ENCODE measurements at places on chromosomes 1 and 21.
A peak's percentile ranks its signal among the peaks of the same experiment; 100 is the strongest.

DNA sequence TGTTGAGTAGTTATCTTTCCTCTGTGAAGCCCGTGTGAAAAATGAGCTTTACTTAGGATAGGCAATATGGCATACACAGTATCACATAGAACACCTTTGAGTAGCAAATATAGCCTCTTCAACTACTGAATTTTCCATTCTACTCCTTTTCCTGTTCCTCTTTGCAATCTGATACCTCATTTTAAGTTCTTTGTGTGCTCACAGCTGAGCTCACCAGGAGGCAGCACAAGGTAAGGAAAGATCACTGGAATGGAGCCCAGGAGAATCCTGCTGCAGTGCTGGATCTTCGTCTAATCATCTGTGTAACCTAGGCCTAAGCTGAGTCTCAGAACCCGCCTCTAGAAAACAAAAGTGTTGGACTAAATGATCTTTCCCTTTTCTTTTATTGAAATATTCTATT lies 171.0 kb downstream of the LRRC40 start:
- no peak for DNase-seq

DNA sequence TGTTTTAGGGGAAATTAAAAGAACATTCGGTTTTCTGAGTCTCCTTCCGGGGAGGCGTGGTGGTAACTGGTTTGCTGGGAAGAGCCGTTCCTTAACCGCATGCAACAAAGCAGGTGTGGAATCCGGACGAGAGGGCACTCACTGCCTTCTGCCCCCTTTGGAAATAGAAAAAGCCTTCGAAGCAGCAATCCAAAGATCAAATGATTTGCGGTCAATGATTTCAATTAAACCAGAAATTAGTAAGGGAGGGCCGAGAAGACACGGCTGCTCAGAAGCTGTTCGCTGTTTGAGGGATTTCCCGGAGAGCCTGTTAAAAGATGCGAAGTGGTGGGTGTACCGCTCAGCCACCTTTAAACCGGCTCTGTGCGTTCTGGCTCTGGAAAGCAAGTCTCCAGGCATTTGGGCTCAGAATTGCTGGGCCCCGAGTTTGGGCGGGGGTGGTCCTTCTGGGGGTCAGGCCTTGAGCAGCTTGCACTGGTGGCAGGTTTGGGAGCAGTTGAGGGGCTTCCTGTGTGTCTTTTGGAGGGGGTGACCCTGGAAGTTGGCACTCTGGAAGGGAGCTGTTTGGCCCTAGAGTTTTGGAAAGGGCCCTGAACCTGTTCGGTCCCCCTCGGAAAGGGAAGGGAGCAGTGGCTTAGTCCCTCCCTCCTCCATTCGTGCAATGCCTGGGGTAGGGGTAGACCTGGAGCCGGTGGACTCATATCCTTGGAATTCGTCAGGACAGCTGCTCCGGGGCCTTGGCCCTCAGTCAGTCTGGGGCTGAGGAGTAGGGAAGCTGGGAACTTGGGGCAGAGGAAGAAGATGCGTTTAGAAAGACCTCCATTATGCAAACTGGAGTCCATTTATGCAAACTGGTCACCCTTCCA lies 3.1 kb downstream of the SIM2 start:
- DNase-seq: no peak

GRCh38 chr21:37916310-37917051 lies at the start of gene KCNJ6:
Gene KCNJ6, minus strand, starts transcription at chr21:37916457. Its CDS starts 75,775 bp downstream, at chr21:37840682.
- DNase-seq: no peak

- no peak for DNase-seq
Measured at GRCh38 chr1:64167176-64167575, 36.2 kb upstream of the UBE2U start.

DNA sequence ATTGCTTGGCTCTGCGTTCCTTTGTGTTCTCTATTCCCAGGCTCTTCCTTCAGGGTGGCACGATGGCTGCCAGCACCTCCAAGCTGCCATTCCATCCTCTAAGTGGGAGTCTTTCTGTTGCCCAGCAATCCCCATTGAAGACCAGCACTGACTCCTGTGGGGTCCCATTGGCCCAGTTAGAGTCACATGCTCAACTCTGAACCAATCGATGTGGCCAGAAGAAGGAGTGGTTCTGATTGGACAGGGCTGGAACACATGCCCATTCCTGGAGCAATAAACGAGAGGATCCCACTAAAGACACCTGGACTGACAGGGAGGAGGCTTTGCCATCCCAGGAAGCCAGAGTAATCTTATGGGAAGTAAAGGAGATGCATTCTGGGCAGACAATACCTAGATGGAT lies 97.2 kb upstream of the IGSF21 start:
- no peak for DNase-seq

- no peak for DNase-seq
Measured at GRCh38 chr1:165877940-165878556, 50.6 kb downstream of the UCK2 start.

DNA sequence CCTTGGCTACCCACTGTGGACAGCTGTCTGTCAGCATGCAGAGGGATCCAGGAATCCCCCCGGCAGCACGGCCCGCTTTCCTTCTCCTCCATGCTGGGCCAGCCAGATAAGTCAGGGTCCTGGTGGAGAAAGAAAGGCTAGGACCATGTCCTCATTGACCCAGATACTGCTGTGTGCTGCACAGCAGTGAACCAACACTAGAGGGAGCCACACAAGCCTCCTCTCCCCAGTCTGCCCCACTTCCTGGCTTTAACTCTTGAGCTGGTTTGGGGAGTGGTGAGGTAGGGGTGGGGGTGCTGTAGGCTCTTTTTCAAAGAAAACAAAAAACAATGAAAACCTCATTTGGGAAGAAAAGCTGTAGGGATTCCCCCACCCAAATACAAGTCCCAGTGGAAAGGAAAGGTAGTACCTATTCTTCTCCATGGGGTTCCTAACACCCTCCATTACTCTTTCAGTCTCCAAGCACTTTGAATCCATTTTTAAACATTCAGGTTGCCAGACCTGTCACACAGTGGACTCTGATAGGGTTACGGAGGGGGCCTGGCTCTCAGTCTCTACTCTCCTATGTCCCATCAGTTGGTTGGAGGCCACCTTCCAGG lies 84.9 kb upstream of the CD1D start:
- peak; percentile 16 for DNase-seq

DNA sequence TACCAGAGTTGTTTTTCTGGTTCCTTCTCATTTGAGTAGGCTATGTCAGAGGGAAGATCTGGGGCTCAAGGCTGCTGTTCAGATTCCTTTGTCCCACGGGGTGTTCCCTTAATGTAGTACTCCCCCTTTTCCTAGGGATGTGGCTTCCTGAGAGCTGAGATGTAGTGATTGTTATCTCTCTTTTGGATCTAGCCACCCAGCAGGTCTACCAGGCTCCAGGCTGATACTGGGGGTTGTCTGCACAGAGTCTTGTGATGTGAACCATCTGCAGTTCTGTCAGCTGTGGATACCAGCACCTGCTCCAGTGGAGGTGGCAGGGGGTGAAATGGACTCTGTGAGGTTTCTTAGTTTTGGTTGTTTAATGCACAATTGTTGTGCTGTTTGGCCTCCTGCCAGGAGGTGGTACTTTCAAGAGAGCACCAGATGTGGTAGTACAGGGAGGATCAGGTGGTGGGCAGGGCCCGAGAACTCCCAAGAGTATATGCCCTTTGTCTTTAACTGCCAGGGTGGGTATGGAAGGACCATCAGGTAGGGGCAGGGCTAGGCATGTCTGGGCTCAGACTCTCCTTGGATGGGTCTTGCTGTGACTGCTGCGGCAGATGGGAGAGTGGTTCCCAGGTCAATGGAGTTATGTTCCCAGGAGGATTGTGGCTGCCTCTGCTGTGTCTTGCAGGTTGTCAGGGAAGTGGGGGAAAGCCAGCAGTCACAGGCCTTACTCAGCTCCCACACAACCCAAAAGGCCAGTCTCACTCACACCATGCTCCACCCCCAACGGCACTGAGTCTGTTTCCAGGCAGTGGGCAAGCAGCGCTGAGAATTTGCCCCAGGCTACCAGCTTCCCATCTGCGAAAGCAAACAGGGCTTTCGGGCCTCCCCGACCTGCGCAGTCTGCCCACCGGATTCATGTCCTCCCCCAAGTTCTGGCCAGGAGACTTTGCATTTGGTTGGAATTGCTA lies 64.2 kb downstream of the SERINC2 start:
- no peak for DNase-seq

DNA sequence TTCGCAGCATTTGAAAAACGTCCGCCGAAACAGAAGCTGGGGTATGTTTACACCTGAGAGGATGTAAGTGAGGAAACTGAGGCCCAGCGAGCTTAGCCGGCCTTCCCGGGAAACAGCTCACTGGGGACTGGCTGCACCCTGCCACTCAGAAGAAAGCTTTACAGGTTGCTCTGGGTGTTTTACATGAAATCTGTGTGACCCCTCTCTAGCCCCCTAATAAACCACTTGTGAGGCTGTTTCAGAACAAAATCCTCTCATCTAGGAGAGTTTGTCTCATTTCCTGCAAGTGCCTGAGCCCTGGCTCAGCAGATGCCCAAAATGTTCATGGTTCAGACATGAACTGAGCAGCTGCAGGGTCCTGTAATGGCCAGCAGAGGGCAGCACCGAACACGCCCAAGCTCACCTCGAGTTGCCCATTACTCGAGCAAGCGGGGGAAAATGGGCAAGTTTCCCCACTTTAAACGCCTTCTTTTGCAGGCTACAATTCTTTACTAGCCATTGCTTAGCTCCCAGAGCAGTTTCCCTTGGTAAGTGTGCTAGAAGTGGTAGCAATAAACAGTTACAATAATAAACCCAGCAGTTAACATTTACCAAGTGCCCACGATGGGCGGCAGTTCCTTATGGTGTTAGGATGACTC lies 76.4 kb downstream of the FHAD1 start:
- peak; percentile 76 for DNase-seq

DNA sequence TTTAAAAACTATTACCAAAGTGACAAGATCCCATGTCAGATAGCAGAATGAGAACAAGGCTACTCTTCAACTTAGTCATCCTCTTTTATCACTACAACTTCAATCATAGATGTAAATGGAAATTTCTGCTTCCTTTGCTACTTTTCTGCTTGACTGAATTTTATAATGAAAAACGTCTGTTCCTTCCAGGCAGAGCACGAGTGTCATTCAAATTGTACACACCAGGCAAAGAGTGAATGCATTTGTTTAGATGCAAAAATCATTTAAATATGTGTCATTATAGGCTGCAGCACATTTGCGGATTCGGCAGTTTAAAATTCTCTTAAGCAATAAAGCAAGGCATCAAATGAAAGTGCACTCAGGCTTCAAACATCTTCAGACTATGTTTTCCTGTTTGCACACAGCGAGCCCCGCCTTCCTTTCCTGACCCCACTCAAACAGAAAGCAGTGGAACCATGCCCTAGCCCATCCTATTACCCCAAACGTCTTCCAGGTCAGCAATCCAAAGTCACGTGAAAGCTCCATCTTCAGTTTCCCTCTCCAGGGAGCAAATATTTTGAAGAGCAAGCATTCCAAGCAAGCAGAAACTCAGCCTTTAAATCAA lies 99.6 kb downstream of the APP start:
- DNase-seq: peak; percentile 25

- DNase-seq: peak; percentile 25
Measured at GRCh38 chr1:1402072-1402900, 3.2 kb upstream of the CCNL2 start.
